Left renal cortex interstitium (tissue), 4 donors: ENCODE measurements at places on chromosomes 2 and 18.

- DNase-seq = no peak
Measured at GRCh38 chr18:75183524-75183923, 25.4 kb downstream of the PTGR3 start.

DNA sequence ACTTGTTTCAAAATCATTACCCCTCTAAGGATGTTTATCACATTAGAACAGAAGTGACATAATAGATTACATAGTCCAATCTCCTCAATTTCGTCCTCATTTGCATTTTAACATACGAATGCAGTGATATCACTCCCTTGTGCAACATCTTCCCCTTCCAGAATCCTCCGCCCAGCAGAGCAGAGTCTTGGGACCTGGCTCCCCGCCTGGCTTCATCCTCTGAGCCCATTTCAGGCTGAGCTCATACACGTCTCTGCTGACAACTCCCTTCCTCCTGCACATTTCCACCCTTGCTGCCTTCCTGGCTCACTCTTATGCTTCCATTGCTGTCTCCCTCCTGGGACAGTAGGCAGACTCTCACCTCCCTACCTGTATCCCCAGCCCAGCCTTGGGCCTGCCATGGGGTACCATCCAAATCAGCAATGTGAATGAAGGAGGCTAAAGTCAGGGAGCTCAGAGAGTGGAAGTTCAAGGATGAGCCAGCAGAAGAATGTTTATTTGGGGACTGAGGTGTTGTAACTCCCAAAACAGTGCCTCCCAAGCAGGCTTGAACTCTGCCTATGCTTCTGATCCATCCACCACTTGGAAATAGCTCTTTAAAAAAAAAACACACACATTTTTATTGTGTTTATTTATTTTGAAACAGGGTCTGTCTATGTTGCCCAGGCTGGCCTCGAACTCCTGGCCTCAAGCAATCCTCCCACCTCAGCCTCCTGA, 165.2 kb downstream of the TMEM200C start:
- DNase-seq = no peak

- DNase-seq = no peak
Measured at GRCh38 chr2:230870544-230871360, 6.0 kb downstream of the ITM2C start.

GRCh38 chr18:13191779-13192178, 26.8 kb upstream of the LDLRAD4 start:
- DNase-seq = no peak

GRCh38 chr18:23198217-23198845, 63.0 kb downstream of the CABLES1 start:
- DNase-seq = no peak

DNA sequence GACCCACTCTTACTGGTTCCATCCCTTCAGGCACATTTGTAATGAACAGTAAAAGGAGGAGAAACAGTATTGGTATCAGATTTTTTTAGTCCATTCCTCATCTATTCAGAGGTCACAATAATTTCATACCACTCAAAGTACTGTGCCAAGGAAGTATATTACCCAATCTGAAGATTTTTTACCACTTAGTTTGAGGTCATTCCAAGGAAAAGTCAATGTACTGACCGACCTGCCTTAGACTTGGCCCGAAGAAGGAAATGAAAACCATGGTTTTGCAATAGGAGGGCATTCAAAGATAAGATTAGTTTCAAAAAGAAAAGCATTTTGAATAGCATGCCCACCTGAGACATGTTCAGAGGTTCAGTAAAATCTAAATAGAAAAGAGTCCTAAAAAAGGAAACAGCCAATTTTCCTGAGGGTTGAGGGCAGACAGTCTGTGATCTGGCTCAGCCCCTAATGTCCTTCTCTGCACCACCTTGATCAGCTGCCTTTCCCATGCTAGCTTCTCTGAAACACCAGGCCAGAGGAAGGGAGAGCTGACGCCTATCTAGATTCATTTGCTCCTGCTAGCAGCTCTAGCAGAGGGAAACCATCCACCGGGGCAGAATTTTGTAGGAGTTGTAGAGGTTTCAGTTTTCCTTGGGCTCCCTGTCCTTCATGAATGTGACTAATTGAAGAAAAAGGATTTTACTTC, 107.3 kb upstream of the FZD5 start:
- no peak for DNase-seq

- no peak for DNase-seq
Measured at GRCh38 chr2:71844967-71845366, 302.7 kb downstream of the CYP26B1 start.

DNA sequence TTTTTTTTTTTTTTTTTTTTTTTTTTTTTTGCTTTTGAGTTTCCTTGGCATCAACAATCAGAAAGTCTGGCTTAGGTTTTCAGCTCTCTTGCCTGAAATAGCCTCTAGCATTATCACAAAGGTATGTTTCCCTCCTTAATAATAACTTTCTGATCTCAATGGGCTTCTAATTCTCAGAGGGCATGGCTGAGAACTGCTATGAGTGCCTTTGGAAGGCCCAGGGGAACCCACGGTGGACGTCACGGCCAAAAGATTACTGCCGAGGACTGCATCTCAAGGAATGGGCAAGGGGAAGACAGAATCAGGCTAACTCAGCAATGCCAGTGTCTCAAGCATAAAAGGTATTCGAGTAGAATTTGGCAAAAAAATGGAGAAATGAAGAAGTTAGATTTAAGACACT, 73.2 kb upstream of the SLC14A2 start:
- no peak for DNase-seq
